ENCODE measurements at places on chromosomes 16 and 17.
A peak's percentile ranks its signal among the peaks of the same experiment; 100 is the strongest.

- DNase-seq, result no peak
These were observed 143.2 kb downstream of the IRX5 start for GRCh38 chr16:55073830-55074229.

DNA sequence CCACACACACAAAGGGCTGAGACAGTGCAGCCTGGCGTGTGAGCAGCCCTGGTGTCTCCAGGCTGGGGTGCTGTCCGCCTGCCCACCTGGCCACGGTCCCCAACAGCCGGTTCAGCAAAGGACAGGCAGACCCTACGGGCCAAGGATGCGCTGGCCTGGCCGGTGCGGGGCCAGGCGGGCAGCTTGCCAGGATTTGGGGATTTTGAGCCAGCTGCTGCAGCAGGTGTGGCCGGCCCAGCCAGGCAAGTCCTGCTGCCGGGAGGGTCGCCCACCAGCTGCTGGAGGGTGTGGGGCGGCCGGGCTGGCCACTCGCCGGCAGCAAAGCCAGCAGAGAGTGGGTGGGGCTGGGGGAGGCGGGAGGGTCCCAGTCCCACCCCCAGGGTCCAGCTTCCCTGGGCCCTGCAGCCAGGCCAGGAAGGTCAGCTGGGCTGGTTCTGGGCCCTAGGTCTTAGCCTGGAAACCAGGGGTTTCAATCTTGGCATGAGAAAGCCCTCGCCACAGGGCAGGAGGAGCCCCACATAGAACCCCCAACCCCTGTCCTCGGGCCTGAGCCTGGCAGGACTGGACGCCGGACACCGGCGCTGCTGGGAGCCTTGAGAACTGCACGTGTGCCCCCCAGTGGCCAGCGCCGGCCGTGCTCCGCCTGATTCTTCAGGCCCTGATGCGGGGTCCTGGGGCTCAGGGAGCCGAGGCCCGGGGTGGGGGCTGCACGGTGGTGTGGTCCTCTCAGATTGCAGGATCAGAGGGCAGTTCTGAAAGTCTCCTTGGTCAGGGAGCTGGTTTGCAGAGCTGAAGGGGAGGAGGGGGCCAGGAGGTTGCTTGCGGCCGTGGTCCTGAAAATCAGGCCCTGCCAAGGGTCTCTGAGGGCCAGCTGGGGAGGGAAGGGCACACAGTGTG lies 17.6 kb upstream of the SSTR5 start:
- DNase-seq, result peak; percentile 71

GRCh38 chr17:64002658-64003525 lies 4.7 kb downstream of the PRR29 start:
- no peak for DNase-seq

DNA sequence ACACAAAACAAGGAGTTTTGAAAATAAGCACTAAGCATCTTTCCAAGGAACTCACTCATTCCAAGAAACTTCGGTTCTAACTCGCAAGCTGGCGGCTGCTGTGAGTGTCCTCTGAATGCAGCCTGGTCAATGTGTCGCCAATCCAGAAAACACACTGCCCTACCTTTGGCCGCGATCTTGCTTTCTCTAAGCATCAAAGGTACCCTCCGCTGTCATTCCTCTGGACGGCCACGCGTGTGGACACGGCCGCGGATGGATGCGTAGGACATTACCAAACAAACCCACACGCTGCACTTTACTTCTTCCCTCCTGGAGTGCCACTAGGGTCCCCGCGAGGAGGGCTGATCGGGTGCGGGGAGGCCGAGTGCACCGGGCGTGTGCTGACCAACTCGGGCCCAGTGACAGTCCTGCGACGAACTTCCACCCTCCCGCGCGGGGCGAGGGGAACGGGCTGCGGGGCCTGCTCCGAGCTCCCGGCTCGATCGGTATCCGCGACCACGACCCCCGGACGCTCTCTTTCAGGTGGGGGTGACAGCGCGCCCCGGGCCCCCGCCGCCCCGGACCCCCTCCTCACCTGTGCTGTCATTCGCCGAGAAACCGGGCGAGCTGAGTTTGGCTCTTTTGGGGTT lies 1.1 kb downstream of the CREBBP start:
- no peak for DNase-seq

- DNase-seq, result no peak
These were observed 54.1 kb downstream of the B9D1 start for GRCh38 chr17:19308398-19308797.

- DNase-seq, result no peak
These were observed 17.3 kb downstream of the DBNDD1 start for GRCh38 chr16:90001761-90002503.

- DNase-seq, result no peak
These were observed 22.4 kb downstream of the SLC35G3 start for GRCh38 chr17:35171834-35172233.

GRCh38 chr17:7080456-7081041 lies 498 bp upstream of the CLEC10A start:
- no peak for DNase-seq

- DNase-seq, result no peak
These were observed 98.9 kb downstream of the PRKCB start for GRCh38 chr16:23934610-23935236.

- no peak for DNase-seq
These were observed 21.1 kb downstream of the SLC38A8 start for GRCh38 chr16:84021488-84021887.

Data from HEK293T (cell line).